ENCODE measurements at places on chromosomes 11 and 22.

DNA sequence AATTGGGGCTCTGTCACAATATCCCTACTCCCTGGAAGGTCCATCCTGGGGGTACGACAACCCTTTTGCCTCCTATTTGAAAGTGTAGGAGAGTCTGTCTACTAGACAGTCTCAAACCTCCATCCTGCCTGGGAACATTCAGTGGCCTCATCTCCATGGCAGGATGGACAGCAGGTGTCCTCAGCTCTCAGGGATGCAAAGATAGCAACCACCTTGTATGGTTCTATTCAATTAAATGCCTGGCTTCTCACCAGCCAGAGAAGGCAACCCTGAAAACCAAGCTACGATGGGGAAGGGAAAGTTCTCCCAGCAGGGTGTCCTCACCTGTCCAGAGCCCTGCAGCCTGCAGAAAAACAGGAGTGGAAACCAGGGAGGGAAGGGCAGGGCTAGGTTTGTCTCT lies 164.9 kb downstream of the MIAT start:
- no peak for DNase-seq

DNA sequence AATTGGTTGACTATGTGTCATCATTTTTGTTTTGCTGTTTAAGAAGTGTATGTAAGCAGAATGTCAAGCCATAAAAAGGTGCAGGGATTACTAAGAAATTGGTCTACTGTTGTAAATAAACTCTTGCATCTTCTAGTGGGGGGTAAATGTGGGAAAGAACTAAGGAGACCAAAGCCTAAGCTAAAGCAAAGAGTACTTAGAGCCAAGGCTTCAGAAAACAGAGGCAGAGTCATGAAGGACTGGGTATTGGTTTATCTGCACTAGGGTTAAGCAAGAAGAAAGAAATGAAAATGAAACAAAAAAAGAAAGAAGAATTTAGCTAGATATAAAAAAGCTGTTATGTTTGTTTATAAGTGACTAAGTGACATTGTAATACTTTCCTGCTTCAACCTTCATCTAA lies 628.1 kb downstream of the METTL15 start:
- DNase-seq: no peak

DNA sequence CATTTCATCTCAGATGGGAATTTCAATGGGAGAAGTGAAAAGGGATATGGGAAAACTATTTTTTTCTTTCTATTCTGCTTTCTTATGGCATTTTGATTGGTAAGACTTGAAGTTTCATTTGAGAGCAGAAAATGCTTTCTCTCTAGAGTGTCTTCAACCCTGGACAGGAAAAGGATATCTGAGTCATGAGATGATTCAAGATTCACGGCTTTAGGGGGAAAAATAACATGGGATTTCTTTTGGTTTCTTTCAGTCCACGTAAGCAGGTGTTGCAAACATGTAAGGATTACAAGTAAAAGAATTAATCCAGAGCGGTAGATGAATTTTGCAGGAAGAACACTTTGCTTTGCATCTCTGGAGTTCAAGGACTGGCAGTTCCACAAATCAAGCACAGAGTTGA lies 1001.0 kb upstream of the TENM4 start:
- DNase-seq: no peak

DNA sequence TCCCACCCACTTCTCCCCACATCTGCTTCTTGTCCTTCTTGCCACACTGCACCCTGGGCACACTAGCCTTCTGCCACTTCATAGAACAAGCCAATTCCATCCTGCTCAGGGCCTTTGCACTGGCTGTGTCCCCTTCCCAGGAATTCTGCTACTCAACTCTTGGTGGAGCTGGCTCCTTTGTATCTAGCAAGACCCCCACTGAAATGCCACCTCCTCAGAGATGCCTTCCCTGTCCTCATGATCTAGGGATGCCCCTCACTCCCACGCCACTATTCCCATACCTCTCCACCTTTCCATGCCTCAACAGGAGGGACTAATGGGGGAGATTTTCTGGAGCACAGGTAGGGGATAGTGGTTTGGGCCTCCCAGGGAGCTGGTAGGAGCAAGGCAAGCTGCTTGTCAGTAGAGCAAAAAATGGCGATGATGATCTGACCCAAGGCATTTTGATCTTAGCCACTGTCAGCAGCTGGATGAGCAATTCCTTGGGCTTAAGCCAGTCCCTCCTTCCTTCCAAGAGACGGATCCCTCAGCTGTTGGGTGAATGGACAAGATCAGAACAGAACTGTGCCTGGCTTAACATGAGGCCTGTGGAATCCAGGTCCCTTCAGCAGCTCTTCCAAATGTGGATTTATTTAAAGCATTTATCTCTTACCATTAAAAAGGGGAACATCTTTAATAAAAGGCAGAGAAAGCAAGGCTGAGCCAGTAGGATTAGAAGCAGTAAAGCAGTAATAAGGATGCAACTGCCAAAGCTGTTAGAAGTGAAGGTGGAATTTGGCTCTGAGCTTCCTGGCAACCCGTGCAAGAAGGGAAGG lies 4.0 kb upstream of the PRDM11 start:
- DNase-seq: no peak

GRCh38 chr11:130148796-130149326 lies 10.7 kb upstream of the ST14 start:
- DNase-seq: no peak
